ENCODE measurements at places on chromosomes 2 and 18. TPM values are rescaled to one million over a fixed set of nuclear protein-coding genes. Genes with fewer than 3 reads are reported as not detected.

The PROKR1 gene
- total RNA-seq: 0.05 TPM

The TFCP2L1 gene
- total RNA-seq: 0.80 TPM

The BCL11A gene
- total RNA-seq: 27.9 TPM

The TLX2 gene
- total RNA-seq: 0.19 TPM

The RAB27B gene
- total RNA-seq: 1.5 TPM

DNA sequence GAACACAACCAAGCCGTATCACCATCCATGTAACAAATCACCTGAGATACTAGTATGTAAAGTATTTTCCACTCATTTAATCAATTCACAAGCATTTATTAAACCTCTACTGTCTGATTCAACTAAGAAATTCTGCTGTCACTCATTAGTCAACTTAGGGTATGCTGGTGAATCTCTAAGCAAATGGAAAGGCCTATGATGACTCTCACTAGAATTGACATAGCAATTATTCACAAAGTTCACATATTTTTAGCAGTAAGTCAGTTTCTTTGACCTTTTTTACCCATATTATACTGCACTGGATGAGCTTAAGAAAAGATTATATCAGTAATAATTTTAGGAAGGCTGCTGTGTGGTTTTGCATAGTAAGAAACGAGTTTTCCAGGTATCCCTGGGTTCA is 130.1 kb downstream of the SLC8A1 start:
- no peak for DNase-seq

- DNase-seq: no peak
These were observed 8.6 kb downstream of the SNRNP27 start for GRCh38 chr2:69902213-69902922.

GRCh38 chr2:145644820-145645302 is 1124.9 kb upstream of the ZEB2 start:
- DNase-seq: peak; percentile 16

GRCh38 chr2:42067521-42067920 is 19.7 kb downstream of the PKDCC start:
- no peak for DNase-seq

GRCh38 chr18:28036488-28036887 is 140.4 kb downstream of the CDH2 start:
- no peak for DNase-seq

DNA sequence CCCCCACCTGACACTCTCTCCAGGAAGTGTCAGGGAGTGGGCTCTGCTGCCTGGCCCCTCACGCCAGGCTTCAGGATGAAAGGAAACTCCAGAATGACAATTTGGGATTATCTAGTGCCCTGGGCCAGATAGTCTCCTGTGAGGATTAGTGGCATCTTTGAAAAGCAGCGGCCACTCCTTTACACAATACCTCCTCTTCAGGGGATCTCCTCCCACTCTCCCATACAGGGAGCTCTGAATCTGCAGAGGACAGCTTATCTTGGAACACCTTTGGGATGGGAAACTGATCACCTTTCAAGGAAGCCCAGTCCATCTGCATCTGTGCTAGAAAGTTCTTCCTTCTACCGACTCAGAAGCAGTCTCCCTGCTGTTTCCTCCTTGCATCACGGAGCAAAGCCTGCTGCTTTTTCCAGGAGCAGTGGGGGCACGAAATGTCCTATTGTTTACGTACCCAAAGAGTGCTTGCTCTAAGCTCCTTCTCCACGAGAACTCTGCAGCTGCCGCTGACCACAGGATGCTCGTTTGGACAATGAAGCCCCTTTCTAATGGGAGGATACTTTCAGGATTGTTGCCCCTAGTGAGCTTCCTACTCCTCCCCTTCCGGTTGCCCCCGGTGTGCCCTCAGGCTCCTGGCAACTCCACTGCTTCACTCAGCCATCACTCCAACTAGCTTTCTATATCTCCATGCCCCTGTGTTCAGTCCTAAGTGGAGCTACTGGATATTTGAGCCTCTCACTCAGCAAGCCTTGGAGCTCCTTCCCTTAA is 31.5 kb downstream of the SIX3 start:
- DNase-seq: no peak

DNA sequence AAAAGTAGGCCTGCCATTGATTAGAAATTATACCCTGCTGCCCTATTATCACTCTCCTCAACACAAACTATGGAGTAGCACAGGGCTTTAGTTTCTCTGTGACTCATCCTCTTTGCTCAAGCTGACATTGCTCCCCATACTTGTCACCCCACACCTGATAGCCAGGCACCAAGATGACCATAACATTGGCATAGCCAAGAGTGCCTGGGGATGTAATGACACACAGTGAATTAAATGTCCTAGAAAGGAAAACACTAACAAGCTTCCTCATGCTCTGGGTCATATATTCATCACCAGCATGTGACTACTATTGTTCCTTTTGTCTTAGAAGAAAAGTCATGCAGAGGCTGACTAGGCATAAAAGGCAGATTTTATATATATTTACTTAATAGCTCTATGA is 137.8 kb upstream of the RND3 start:
- DNase-seq: no peak

DNA sequence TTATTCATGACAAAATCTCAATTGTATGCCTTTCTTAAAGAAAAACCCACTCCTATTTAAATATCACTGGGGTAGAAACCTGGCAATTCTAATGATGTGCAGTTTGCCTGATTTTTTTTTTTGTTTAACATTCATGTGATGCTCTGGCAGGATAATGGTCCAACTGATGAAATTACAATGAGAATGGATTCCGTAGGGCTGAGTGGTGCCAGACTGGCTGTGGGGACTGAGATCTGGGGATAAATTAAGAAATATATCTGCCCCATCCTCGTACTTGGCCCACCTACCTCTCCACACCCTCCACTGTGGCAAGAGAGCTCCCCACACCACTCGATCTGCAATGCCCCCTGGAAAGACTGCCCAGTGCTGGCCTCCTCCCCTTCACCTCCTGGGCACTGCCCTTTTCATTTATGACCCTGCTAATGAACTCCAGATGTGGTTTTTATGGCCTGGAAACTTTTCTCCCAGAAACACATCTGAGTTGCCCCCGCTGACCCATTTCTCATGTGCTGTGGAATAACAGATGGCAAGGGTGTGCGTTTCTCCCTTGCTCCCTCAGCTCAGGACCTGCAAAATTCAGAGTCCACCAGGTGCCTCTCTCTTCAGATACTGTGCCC is 33.0 kb upstream of the RPL37A start:
- no peak for DNase-seq

DNA sequence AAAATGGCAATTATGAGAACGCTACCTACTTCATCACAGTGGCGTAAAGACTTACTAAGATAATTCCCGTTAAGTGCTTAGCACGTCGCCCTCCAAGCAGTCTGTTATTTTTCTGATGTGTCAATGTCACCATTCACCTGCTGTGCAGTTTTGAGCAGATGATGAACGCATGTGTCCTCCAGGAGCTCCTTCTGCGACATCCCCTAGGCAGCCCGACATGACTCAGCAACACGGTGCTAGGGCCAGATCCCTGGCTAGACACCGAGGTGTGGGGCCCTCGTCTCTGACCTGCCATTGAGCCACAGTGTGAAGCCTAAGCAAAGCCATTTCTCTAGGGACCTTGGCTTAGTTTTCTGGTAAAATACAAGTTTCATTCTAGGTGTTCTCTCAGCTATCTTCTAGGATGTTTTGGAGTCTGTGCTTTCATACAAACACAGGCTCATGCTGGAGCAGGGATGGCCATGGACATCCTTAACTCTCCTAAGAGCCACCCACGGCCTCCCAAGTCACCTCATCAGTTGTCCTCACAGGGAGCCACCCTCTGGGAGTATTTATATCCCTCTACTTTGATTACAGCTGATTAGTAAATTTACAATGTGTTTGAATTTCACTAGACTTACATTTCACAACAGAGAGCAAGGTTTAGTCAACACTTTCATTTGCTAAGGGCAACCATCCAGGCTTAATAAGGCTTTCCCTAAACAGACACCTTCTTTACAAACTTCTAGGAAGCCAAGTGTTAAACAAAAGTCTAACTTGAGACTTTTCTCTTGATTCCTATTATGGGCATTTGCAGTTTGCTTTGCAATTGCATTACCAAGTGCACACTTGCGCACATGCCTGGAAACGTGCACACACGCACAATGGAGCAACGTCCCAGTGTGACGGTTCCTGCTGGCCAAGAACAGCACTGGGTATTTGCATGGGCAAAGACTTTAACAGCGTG is 376.8 kb upstream of the ID2 start:
- no peak for DNase-seq

- no peak for DNase-seq
These were observed 18.3 kb downstream of the RAMP1 start for GRCh38 chr2:237877576-237878307.

- peak; percentile 17 for DNase-seq
These were observed 241.2 kb upstream of the TANK start for GRCh38 chr2:160918906-160919503.

DNA sequence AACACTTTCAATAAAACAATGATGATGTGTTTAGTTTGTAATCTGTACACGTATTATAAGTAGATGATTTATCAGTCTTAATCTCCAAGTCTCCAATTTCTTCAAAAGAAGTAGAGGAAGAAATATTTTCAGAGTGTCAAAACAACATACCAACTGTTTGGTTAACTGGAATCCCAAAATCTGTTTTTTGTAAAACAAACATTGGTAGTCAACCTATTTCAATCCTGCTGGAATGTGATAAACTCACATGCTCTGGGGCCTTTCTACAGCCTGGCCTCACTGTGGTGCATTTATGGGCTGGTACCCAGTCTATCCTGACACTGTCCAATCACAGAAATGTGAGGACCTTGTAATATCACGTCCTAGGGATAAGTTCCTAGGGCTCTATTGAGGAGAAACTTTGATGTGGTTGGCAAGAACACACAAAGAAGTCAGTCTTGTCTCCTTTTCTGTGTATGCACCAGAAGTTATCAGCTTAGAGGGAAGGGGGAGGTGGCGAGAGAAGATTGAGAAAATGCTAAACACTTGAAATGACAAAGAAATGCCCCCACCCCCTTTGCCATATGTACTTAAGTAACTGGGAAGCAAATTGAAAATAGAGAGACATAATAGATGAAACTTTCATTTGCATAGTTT is 47.2 kb downstream of the PRKRA start:
- no peak for DNase-seq

GRCh38 chr2:120638450-120638849 is 97.2 kb upstream of the GLI2 start:
- no peak for DNase-seq
